Fibroblast of skin of scalp (primary cell): ENCODE measurements at places on chromosomes 7 and 10.
A peak's percentile ranks its signal among the peaks of the same experiment; 100 is the strongest.

- peak; percentile 53 for DNase-seq
These were observed 107.7 kb upstream of the BTBD16 start for GRCh38 chr10:122163174-122164022.

DNA sequence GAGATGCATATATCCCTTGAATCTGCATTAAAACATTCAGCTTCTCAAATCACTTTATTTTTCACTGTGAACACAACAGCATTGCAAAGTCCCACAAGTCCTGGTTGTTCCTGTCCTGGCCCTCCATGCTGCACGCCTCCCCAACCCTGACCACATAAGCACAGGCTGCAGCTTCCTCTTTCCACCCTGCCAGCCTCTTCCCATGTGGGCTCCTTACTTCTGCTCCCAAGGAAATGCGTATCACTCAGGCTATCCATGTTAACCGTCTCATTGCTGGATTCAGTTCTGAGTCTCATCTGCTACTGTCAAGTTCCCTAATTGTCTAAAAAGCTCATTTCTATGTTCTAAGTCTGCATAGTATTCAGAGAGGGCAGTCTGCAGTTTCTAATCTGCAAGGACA, 89.7 kb upstream of the ZPBP start:
- DNase-seq, result no peak

DNA sequence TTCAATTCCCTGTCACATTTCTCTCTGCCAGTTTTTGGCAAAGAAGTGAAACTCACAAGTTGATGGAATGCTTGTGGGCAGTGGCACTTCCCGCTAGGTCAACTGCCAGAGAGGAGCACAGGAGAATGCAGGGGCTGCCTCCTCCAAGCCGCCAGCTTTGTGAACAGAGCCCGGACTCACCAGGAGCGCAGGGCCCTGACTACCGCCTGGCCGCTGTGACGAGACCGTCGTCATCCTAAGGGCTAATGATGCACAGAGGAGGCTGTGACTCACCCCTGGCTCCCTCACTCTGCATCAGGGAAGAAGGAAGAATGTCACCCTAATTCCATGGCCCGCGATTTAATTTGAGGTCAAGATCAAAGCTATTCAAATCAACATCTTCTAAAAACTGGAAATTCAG, 123.9 kb downstream of the TAX1BP1 start:
- no peak for DNase-seq

DNA sequence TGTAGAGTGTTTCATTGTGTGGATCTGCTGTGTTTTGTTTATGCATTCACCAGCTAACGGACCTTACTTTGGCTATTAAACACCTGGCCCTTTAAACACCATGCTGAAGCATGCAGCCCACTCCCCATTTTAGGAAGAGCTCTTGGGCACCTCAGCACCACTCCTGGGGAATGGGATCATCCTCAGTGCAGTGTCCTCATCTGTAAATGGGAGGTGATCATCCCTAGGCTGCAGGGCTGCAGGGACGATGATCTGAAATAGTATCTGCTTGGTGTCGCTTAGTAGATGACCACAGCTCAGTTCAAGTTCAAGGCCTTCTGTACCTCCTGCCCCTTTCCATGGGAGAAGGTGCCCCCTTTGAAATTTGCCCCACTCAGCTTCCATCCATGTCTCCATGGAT, 229.9 kb downstream of the TCF7L2 start:
- DNase-seq, result no peak

DNA sequence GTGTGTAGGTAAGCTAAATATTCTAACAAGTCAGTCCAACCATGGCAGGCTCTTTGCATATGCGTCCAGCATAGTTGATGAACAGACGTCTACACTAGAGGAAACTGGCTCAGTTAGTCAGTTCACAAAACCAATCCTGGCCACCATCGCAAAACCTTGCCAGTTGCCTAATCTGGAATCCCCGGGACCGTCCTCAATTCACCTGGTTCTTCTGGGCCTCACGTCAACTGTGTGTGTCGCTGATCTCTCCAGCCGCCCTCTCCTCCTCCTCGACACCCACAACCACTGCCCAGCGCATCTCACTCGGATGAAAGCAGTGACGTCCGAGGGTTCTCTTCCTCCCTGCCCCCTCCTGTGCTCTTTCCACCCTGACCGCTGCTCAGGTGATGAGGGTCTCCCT, 217.8 kb upstream of the SH2B2 start:
- DNase-seq, result no peak

DNA sequence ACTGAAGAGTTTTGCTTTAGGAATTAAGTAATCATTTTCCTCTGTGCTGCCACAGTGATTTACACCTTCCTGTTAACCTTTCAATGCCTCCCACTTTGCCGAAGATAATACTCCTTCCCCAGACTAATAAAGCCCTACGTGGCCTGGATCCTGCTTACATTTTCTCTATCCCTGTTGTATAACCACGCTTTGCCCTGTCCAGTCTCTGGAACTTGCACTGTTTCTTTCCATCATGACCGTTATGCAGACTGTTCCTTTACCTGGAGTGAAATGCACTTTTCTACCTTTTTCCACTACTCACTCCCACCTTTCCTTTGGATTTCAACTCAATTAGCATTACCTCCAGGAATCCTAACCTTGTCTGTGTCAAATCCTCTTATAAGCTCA, 154.4 kb downstream of the PRKG1 start:
- DNase-seq, result no peak
